ENCODE measurements at places on chromosomes 6 and 20. TPM values are rescaled to one million over a fixed set of nuclear protein-coding genes. Genes with fewer than 3 reads are reported as not detected.

GRCh38 chr20:53101992-53102760 lies 130.0 kb downstream of the TSHZ2 start:
- no peaks in the 10 kb centered on the region for H3K27me3 ChIP-seq
- no peaks in the 10 kb centered on the region for H3K36me3 ChIP-seq
- no peak overlapping the region for H3K4me3 ChIP-seq
- no peak overlapping the region for H3K27ac ChIP-seq
- H3K4me1 ChIP-seq, result peaks cover 5% of the 10 kb centered on the region

DNA sequence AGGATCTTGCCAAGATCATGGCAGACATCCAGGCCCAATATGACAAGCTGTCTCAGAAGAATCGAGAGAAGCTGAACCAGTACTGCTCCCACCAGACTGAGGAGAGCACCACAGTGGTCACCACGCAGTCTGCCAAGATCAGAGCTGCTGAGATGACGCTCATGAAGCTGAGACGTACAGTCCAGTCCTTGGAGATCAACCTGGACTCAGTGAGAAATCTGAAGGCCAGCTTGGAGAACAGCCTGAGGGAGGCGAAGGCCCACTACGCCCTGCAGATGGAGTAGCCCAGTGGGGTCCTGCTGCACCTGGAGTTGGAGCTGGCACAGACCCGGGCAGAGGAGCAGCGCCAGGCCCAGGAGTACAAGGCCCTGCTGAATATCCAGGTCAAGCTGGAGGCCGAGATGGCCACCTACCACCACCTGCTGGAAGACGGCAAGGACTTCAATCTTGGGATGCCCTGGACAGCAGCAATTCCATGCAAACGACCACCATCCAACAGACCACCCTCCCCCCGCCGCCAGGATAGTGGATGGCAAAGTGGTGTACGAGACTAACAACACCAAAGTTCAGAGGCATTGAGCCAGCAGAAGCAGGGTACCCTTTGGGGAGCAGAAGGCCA lies 44.7 kb upstream of the GRM4 start:
- H3K27me3 ChIP-seq, result no peaks in the 10 kb centered on the region
- no peaks in the 10 kb centered on the region for H3K4me1 ChIP-seq
- no peaks in the 10 kb centered on the region for H3K36me3 ChIP-seq
- DNase-seq, result no peak
- H3K27ac ChIP-seq, result no peak overlapping the region

DNA sequence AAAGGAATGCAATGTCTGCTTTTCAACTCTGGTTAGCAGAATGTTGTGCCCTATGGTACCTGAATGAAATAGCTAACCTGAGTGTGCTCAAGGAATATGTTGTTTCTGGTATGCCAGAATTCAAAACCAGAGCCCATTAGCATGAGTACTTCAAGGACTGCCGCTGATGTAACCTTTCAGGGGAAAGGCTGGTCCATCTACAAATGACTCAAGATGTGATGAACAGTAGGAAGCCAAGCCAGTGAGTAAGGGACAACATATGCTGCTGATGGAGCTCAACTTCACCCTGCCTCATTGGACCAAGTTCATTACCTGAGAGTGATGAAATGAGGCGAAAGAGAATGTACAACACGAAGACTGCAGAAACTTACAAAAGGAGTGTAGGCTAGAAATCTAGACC lies 95.7 kb upstream of the BMP2 start:
- no peaks in the 10 kb centered on the region for H3K36me3 ChIP-seq
- H3K4me1 ChIP-seq, result no peaks in the 10 kb centered on the region
- no peaks in the 10 kb centered on the region for H3K27me3 ChIP-seq
- no peak overlapping the region for H3K4me3 ChIP-seq

- H3K27me3 ChIP-seq, result no peaks in the 10 kb centered on the region
- H3K36me3 ChIP-seq, result no peaks in the 10 kb centered on the region
- DNase-seq, result no peak
- H3K27ac ChIP-seq, result no peak overlapping the region
- no peak overlapping the region for H3K4me3 ChIP-seq
These were observed 65.7 kb downstream of the PRSS35 start for GRCh38 chr6:83578057-83578456.

- H3K27ac ChIP-seq, result peak overlapping the region; percentile 87
- H3K36me3 ChIP-seq, result no peaks in the 10 kb centered on the region
- DNase-seq, result peak; percentile 91
- H3K4me3 ChIP-seq, result peak overlapping the region; percentile 93
These were observed 336 bp upstream of the SMPDL3A start for GRCh38 chr6:122788663-122789181.

- H3K27ac ChIP-seq, result no peak overlapping the region
- peaks cover 3% of the 10 kb centered on the region for H3K4me1 ChIP-seq
- no peaks in the 10 kb centered on the region for H3K27me3 ChIP-seq
- no peak overlapping the region for H3K4me3 ChIP-seq
- no peak for DNase-seq
- H3K36me3 ChIP-seq, result peaks cover 3% of the 10 kb centered on the region
These were observed 21.9 kb downstream of the FBXL4 start for GRCh38 chr6:98925831-98926230.

DNA sequence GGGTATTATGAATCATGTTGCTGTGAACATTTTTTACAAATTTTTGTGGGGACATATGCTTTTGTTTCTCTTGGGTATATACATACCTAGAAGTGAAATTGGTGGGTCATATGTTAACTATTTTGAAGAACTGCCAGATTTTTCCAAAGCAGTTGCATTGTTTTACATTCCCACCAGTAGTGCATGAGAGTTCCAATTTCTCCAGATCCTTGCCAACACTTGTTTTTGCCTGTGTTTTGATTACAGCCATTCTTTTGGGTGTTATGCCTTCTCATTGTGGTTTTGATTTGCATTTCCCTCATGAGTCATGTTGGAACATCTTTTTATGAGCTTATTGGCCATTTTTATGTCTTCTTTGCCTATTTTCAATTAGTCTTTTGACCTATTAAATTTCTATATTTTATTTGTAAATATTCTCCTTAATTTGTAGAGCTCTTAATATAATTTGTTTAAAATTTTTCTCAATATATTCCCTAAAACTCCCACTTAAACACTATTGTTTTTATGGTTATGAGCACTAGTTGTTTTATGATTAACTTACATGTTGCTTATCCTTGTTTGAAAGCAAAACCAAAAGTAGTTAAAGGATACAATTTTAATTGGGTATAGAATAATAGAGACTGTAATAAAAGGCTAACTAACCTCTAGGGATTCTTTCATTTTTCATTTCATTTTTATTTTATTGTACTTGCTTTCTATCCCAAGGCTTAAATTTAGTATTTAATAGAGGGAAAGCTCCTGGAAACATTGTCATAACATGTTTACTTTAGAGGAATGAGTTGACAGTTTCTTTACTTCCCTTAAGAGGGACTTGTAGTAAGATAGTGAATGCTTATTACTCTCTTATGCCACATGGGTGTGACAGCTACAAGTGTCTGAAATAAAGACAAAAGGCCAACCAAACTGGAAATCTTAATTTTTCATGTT lies 5.5 kb downstream of the UBR2 start:
- H3K36me3 ChIP-seq, result peaks cover 8% of the 10 kb centered on the region
- H3K27me3 ChIP-seq, result no peaks in the 10 kb centered on the region
- H3K4me3 ChIP-seq, result no peak overlapping the region

GRCh38 chr6:167073679-167074274 lies 49.1 kb upstream of the CCR6 start:
- DNase-seq, result no peak
- no peaks in the 10 kb centered on the region for H3K4me1 ChIP-seq
- no peaks in the 10 kb centered on the region for H3K27me3 ChIP-seq

DNA sequence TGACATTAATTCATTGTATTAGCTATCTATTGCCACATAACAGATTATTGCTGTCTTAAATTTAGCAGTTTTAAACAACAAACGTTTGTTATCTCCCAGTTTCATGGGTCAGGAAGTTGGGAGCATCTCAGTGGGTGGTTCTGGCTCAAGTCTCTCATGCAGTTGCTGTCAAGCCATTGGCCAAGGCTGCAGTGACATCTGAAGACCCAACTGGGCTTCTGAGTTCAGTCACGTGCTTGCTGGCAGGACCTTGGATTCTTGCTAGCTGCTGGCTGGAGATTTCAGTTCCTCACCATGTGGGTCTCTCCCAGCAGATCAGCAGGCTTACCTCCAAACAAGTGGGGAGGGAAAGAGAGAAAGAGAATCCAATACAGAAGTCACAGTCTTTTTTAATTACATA lies 152.6 kb upstream of the EXOC2 start:
- H3K36me3 ChIP-seq, result no peaks in the 10 kb centered on the region
- no peaks in the 10 kb centered on the region for H3K4me1 ChIP-seq
- DNase-seq, result no peak
- H3K27me3 ChIP-seq, result no peaks in the 10 kb centered on the region

- DNase-seq, result no peak
- H3K27ac ChIP-seq, result no peak overlapping the region
- H3K4me1 ChIP-seq, result no peaks in the 10 kb centered on the region
- H3K36me3 ChIP-seq, result peaks cover 7% of the 10 kb centered on the region
- H3K27me3 ChIP-seq, result no peaks in the 10 kb centered on the region
These were observed 32.4 kb upstream of the HINT3 start for GRCh38 chr6:125924169-125924568.

GRCh38 chr6:162922563-162923166 lies 194.9 kb downstream of the PACRG start:
- peak; percentile 69 for DNase-seq
- no peaks in the 10 kb centered on the region for H3K4me1 ChIP-seq
- H3K4me3 ChIP-seq, result no peak overlapping the region
- no peaks in the 10 kb centered on the region for H3K27me3 ChIP-seq
- H3K27ac ChIP-seq, result no peak overlapping the region
- H3K36me3 ChIP-seq, result no peaks in the 10 kb centered on the region

GRCh38 chr6:101722991-101723579 lies 329.6 kb downstream of the GRIK2 start:
- peaks cover 7% of the 10 kb centered on the region for H3K4me1 ChIP-seq
- no peaks in the 10 kb centered on the region for H3K36me3 ChIP-seq
- H3K4me3 ChIP-seq, result no peak overlapping the region
- H3K27ac ChIP-seq, result peak overlapping the region; percentile 60
- peak; percentile 88 for DNase-seq
- no peaks in the 10 kb centered on the region for H3K27me3 ChIP-seq

GRCh38 chr6:33654831-33655554 lies 33.9 kb downstream of the ITPR3 start:
- no peak overlapping the region for H3K4me3 ChIP-seq
- no peaks in the 10 kb centered on the region for H3K36me3 ChIP-seq
- H3K27me3 ChIP-seq, result no peaks in the 10 kb centered on the region
- DNase-seq, result no peak
- no peak overlapping the region for H3K27ac ChIP-seq
- no peaks in the 10 kb centered on the region for H3K4me1 ChIP-seq

DNA sequence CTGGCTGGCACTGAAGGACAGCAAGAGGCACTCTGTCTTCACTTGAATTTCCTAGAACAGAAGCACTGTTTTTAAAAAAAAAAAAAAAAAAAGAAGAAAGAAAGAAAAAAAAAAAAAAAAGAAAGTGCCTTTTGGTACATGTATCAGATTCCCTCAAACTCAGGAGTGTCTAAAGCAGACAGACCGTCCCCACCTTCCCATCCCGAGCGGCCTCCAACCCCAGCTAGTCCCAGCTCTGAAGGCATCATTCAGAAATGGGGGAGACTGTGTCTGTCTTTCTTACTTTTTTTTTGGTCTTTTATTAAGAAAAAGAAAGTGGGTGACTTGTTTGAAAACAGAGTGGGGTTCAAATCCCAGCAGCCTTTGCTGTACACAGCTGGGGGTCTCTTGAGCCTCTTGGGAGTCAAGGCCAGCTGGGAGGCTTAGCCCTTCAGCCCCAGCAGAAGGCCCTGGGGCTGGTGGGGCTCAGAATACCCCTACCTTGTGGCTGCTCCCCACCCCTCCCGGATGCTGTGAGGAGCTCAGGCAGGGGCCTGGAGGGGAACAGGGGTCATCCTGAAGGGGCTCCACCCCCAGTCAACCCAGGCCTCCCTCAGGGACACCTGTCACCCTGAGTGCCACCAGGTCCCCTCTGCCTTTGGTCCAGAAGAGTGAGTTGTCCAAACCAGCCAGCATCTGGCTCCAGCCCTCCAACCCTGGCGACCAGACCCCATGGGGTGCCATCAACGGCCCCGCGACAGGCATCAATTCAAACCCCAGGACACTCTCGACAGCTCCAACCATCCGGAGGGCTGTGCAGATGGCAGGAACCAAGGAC lies 128.3 kb downstream of the TAF4 start:
- DNase-seq, result no peak
- H3K27ac ChIP-seq, result no peak overlapping the region
- H3K4me1 ChIP-seq, result no peaks in the 10 kb centered on the region
- no peak overlapping the region for H3K4me3 ChIP-seq
- no peaks in the 10 kb centered on the region for H3K27me3 ChIP-seq
- H3K36me3 ChIP-seq, result no peaks in the 10 kb centered on the region

DNA sequence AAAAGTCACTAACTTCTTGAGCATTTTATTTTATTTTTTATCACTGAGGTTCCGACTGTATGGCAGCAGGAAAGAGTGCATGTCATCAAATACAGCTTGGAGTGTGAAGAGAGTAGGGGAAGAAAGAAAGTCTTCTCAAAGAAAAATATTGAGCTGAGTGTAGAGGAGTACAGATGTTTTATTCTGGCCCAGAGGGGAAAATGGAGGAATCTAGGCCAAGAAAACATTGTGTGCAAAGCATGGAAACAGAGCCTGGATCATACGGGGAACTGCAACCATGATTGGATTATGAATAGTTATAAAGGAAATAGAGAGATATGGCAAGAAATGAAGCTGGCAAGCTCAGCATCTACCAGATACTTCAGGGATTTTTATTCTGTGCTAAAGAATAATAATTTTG lies 104.2 kb upstream of the SCGN start:
- no peaks in the 10 kb centered on the region for H3K27me3 ChIP-seq
- H3K4me1 ChIP-seq, result no peaks in the 10 kb centered on the region
- H3K27ac ChIP-seq, result no peak overlapping the region
- H3K36me3 ChIP-seq, result no peaks in the 10 kb centered on the region
- H3K4me3 ChIP-seq, result no peak overlapping the region
- no peak for DNase-seq

GRCh38 chr6:106556368-106556960 lies 72.8 kb downstream of the RTN4IP1 start:
- peaks cover 4% of the 10 kb centered on the region for H3K4me1 ChIP-seq
- peak; percentile 25 for DNase-seq

- DNase-seq, result peak; percentile 96
- no peaks in the 10 kb centered on the region for H3K36me3 ChIP-seq
- H3K27me3 ChIP-seq, result no peaks in the 10 kb centered on the region
- H3K27ac ChIP-seq, result peak overlapping the region; percentile 97
These were observed 31.0 kb upstream of the EZR start for GRCh38 chr6:158849899-158850806.

- H3K36me3 ChIP-seq, result no peaks in the 10 kb centered on the region
- peaks cover 3% of the 10 kb centered on the region for H3K4me1 ChIP-seq
- H3K4me3 ChIP-seq, result no peak overlapping the region
- H3K27ac ChIP-seq, result no peak overlapping the region
These were observed 1.5 kb downstream of the VNN1 start for GRCh38 chr6:132712366-132712765.

- no peaks in the 10 kb centered on the region for H3K27me3 ChIP-seq
- peaks cover 45% of the 10 kb centered on the region for H3K4me1 ChIP-seq
- H3K27ac ChIP-seq, result peak overlapping the region; percentile 87
- H3K4me3 ChIP-seq, result peak overlapping the region; percentile 53
- DNase-seq, result peak; percentile 95
These were observed 9.0 kb downstream of the EXOC2 start for GRCh38 chr6:683742-684440.

GRCh38 chr20:36604952-36605398 lies 604 bp upstream of the RAB5IF start:
- no peaks in the 10 kb centered on the region for H3K27me3 ChIP-seq
- H3K4me1 ChIP-seq, result peaks cover 21% of the 10 kb centered on the region
- peak overlapping the region; percentile 86 for H3K4me3 ChIP-seq
- peaks cover 15% of the 10 kb centered on the region for H3K36me3 ChIP-seq
- DNase-seq, result no peak

The OTOR gene
- not detected for total RNA-seq

The TPBG gene
- 26.0 TPM for total RNA-seq

The KCNQ5 gene
- total RNA-seq, result 0.43 TPM

The OR2B6 gene
- total RNA-seq, result not detected

The CITED2 gene
- 449 TPM for total RNA-seq

The RSPH3 gene
- total RNA-seq, result 10.2 TPM

The CABLES2 gene
- 4.4 TPM for total RNA-seq

The BNIP5 gene
- not detected for total RNA-seq

The VSTM2L gene
- 17.7 TPM for total RNA-seq

Data from astrocyte (in vitro differentiated cells and primary cell).